Thymus (tissue), 14 donors: ENCODE measurements at places on chromosomes 1 and 21. TPM values are rescaled to one million over a fixed set of nuclear protein-coding genes. Genes with fewer than 3 reads are reported as not detected.

DNA sequence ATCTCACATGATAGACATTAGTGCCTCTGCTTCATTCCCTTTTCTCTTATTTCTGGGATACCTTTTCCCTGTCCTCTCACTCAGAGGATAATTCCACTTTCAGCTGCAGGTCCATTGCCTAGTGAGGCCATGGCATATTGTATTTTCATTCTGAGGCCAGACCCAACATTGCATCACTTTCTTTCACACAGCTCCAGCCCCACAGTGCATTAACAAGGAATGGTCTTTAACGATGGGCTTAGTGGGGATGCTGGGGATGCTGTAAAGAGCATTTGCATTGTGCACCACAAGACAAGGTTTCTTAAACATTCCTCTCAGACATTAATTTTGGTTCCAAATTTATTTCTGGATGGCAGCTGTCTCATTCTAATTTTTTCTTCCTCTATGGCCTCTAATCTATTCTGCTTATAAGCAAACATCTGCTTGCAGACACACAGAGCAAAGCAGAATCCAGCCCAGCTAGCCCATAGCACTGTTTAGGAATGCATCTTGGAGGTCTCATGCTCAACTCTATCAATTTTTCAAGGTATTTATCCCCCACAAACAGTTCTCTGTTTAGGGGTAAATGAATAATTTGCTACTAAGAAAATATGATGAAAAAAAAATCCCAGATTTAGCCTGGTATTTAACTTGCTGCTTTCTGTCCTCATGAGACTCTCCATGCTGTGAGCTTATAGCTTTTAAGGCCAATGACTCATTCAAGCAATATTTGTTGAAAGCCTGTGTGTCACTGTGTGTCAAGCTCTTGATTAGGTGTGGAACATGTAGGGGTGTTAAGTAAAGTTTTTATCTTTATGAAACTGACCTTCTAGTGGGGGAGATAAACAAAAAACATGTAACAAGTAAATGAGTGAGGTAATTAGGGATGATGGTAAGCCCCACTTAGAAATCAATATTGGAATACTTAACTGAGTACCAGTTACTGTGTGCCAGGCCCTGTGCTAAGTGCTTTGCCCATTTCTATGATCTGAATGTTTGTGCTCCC lies 44.5 kb upstream of the CCDC190 start:
- no peaks in the 10 kb centered on the region for H3K36me3 ChIP-seq
- H3K4me3 ChIP-seq: no peak overlapping the region
- H3K27ac ChIP-seq: no peak overlapping the region
- no peaks in the 10 kb centered on the region for H3K4me1 ChIP-seq
- no peak for DNase-seq

GRCh38 chr1:178282949-178283367 lies 189.1 kb downstream of the RASAL2 start:
- no peaks in the 10 kb centered on the region for H3K27me3 ChIP-seq
- peaks cover 6% of the 10 kb centered on the region for H3K4me1 ChIP-seq
- H3K4me3 ChIP-seq: no peak overlapping the region
- H3K36me3 ChIP-seq: no peaks in the 10 kb centered on the region

- H3K4me1 ChIP-seq: peaks cover 5% of the 10 kb centered on the region
- no peaks in the 10 kb centered on the region for H3K36me3 ChIP-seq
- H3K4me3 ChIP-seq: no peak overlapping the region
- H3K27me3 ChIP-seq: no peaks in the 10 kb centered on the region
These were observed 8.2 kb upstream of the NEK2 start for GRCh38 chr1:211683396-211684297.

DNA sequence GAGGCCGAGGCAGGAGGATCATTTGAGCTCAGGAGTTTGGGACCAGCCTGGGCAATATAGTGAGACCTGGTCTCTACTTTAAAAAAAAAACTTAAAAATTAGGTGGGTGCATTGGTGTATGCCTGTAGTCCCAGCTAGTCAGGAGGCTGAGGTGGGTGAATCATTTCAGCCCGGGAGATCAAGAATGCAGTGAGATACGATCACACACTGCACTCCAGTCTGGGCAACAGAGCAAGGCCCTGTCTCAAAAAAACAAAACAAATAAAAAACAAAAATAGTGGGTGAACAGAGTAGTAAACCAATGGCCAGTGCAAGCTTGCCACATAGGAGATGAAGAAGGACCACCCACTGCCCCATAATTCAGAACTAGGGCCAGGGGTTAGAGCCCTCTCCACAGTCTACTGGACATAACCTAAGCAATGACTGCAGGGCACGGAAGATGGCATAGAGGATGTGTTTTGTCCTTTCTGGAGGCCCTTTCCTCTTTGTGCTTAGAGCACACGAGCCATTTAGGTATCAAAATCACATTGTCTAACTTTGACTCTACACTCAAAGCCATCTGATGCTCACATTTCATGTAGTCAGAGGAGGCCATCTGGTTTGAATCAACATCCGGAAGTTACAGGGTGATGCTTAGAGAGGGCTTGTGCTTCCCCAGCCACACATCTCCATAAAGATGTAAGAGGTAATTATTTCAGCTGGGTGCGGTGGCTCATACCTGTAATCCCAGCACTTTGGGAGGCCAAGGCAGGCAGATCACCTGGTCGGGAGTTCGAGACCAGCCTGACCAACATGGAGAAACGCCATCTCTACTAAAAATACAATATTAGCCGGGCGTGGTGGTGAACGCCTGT lies 12.6 kb downstream of the CD2 start:
- DNase-seq: peak; percentile 56
- peak overlapping the region; percentile 97 for H3K27ac ChIP-seq
- peaks cover 94% of the 10 kb centered on the region for H3K4me1 ChIP-seq
- H3K4me3 ChIP-seq: no peak overlapping the region

Gene KRTAP12-2
- not detected for total RNA-seq

Gene C1orf210
- total RNA-seq: 0.66 TPM

Gene OR2T11
- total RNA-seq: under 0.01 TPM

GRCh38 chr1:60822252-60822651 lies 260.1 kb upstream of the NFIA start:
- H3K4me3 ChIP-seq: no peak overlapping the region
- H3K4me1 ChIP-seq: no peaks in the 10 kb centered on the region
- no peaks in the 10 kb centered on the region for H3K27me3 ChIP-seq

Gene PLPPR4
- 0.42 TPM for total RNA-seq

Gene ITSN1
- total RNA-seq: 7.4 TPM

Gene PTGFR
- 0.14 TPM for total RNA-seq

Gene GBP2
- 60.5 TPM for total RNA-seq

GRCh38 chr21:29304597-29304996 lies 5.9 kb downstream of the BACH1 start:
- no peak for DNase-seq
- H3K27ac ChIP-seq: no peak overlapping the region
- H3K4me3 ChIP-seq: no peak overlapping the region

GRCh38 chr1:241163363-241163762 lies 193.6 kb downstream of the RGS7 start:
- H3K4me3 ChIP-seq: no peak overlapping the region
- H3K4me1 ChIP-seq: no peaks in the 10 kb centered on the region
- H3K27me3 ChIP-seq: no peaks in the 10 kb centered on the region
- no peak overlapping the region for H3K27ac ChIP-seq

- no peak for DNase-seq
- H3K27me3 ChIP-seq: no peaks in the 10 kb centered on the region
- no peak overlapping the region for H3K4me3 ChIP-seq
- H3K27ac ChIP-seq: no peak overlapping the region
- no peaks in the 10 kb centered on the region for H3K36me3 ChIP-seq
- no peaks in the 10 kb centered on the region for H3K4me1 ChIP-seq
These were observed 567.1 kb upstream of the ADGRL2 start for GRCh38 chr1:81233591-81233990.

Gene KIFAP3
- 25.8 TPM for total RNA-seq

Gene MAP10
- total RNA-seq: 8.6 TPM

- H3K27me3 ChIP-seq: no peaks in the 10 kb centered on the region
- no peaks in the 10 kb centered on the region for H3K36me3 ChIP-seq
- peaks cover 13% of the 10 kb centered on the region for H3K4me1 ChIP-seq
- no peak for DNase-seq
- H3K4me3 ChIP-seq: no peak overlapping the region
These were observed 8.3 kb upstream of the KIAA0040 start for GRCh38 chr1:175200678-175201521.

DNA sequence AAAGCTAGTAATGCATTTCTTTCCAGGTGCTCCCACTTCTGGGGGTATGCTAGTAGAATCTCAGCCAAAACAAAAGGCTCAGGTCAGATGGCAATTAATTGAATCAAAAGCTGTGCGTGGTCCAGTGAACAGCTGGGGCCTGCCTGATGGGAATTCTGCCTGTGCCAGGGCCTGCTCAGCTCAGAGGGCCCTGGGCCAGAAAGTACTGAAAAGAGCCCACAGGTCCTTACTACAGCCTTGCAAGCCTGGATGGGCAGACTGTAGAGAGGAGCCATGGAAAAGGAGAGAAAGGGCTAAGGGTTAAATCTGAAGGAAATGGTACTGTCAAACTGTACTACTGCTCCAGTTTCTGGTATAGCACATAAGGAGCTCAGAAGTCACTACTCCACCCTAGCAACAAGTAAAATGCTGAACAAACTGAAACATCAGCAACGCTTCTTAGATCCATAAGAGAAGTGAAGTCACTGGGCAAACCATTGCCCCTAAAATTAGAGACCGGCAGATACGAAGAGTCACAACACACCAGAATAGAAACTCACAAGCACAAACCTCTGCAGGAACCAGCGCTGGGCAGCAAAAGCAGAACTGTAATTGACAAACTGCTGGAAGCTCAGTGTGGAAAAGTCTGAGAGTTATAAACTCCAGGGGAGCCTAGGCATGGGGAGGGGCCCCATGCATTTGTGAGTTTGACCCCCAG lies 121.1 kb upstream of the SYT6 start:
- H3K4me3 ChIP-seq: no peak overlapping the region
- H3K4me1 ChIP-seq: no peaks in the 10 kb centered on the region
- no peak for DNase-seq

- DNase-seq: no peak
- no peak overlapping the region for H3K27ac ChIP-seq
- H3K27me3 ChIP-seq: peaks cover 20% of the 10 kb centered on the region
- no peaks in the 10 kb centered on the region for H3K36me3 ChIP-seq
- H3K4me3 ChIP-seq: no peak overlapping the region
These were observed 92.6 kb downstream of the IGSF21 start for GRCh38 chr1:18200136-18200717.

Gene AHCYL1
- total RNA-seq: 19.3 TPM

DNA sequence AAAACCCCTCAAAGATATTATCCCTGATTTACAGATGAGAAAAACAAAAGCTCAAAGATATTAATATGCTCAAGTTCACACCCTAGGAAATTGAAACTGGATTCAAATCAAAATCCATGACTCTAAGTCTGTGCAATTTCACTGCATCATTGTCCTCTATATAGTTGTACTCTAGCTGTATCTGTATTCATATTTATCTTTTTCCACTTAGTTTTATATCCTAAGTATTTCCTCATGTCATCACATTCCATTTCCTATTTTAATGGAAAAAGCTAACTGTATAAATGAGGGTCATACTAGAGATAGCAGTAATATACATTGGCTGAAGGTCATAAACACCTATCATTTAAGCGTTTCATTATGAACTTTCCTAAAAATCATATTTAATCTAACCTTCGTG lies 42.2 kb upstream of the RALGPS2 start:
- no peak overlapping the region for H3K27ac ChIP-seq
- DNase-seq: no peak
- H3K4me3 ChIP-seq: no peak overlapping the region
- H3K36me3 ChIP-seq: no peaks in the 10 kb centered on the region
- H3K4me1 ChIP-seq: no peaks in the 10 kb centered on the region

DNA sequence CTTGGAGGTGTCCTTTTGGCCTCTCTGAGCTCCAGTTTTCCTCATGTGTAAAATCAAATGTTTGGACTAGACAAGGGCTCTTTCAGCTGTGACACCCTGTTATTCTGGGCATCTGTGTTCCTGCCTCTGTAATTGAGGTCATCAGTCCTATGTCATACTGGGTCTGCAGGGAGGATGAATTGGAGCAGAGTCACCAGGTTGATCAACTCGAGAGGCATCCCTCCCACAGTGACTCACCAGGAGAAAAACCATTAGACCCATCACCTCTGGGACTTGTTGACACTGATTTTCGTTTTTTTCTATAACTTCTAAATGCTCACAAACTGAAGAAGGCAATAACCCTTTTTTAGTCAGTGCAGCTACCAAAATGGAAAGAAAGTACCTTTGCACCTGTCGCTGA lies 82.2 kb downstream of the ST6GALNAC5 start:
- no peaks in the 10 kb centered on the region for H3K36me3 ChIP-seq
- H3K4me3 ChIP-seq: no peak overlapping the region
- no peaks in the 10 kb centered on the region for H3K27me3 ChIP-seq

- H3K4me3 ChIP-seq: no peak overlapping the region
- no peak for DNase-seq
- H3K27me3 ChIP-seq: peaks cover 7% of the 10 kb centered on the region
- H3K27ac ChIP-seq: no peak overlapping the region
- no peaks in the 10 kb centered on the region for H3K4me1 ChIP-seq
These were observed 37.1 kb upstream of the EPB41 start for GRCh38 chr1:28877132-28877781.

GRCh38 chr1:157496121-157496526 lies 56.2 kb downstream of the FCRL5 start:
- H3K4me3 ChIP-seq: no peak overlapping the region
- H3K27me3 ChIP-seq: no peaks in the 10 kb centered on the region
- no peak for DNase-seq
- H3K4me1 ChIP-seq: no peaks in the 10 kb centered on the region
- H3K27ac ChIP-seq: no peak overlapping the region
- H3K36me3 ChIP-seq: no peaks in the 10 kb centered on the region

DNA sequence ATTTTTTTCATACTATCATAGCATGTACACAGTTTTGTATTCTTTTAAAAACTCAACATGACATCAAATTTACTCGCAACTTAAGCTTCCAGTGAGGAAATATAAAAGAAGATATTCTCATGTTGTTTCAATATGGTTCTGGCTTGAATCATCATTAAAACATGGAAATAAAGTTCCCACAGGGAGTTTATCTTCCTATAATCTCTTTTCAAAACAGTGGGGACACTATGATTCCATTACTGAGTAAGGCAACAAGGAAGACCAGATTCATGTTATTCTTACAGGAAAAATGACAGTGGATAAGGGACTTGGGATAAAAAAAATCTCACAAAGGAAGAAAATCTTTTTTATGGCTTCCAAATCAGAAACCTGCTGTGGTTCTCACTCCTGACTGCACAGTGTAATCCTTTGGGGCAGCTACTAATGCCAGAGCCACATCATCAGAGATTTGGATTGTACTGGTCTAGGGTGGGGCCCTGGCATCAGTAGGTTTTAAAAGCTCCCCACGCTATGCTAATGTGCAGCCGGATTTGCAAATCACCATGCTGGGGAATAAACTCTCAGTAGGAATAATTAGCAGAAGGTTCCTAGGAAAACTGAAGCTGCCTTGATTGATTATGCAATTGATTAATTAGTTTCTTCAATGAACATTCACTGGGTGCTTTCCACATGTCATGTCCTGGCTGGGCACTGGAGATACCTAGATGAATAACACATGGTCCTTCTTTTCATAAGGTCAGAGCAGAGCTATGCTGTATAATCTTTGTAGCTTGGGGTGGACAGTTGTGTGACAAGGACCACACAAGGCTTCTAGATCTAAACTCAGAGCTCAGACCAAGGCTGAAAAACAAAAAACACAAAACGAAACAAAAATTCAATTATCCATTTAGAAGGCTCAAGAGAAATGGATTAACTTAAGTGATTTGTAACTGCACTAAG lies 71.1 kb upstream of the C8B start:
- no peaks in the 10 kb centered on the region for H3K36me3 ChIP-seq
- H3K27ac ChIP-seq: no peak overlapping the region
- H3K27me3 ChIP-seq: no peaks in the 10 kb centered on the region
- H3K4me3 ChIP-seq: no peak overlapping the region
